ENCODE measurements at places on chromosomes 13 and 19. TPM values are rescaled to one million over a fixed set of nuclear protein-coding genes. Genes with fewer than 3 reads are reported as not detected.

NLRP4 gene
- total RNA-seq: not detected

ZNF444 gene
- total RNA-seq: 46.3 TPM

TMEM221 gene
- 4.2 TPM for total RNA-seq

CAPNS1 gene
- 528 TPM for total RNA-seq

ZNF564 gene
- 12.9 TPM for total RNA-seq

ZNF616 gene
- 11.1 TPM for total RNA-seq

ELSPBP1 gene
- total RNA-seq: not detected

MCF2L gene
- 375 TPM for total RNA-seq

AXL gene
- total RNA-seq: 28.1 TPM

PSG3 gene
- not detected for total RNA-seq

GNG7 gene
- 108 TPM for total RNA-seq

FREM2 gene
- total RNA-seq: 0.56 TPM

- no peak for DNase-seq
Observed at GRCh38 chr13:52780092-52780491, 40.5 kb upstream of the CNMD start.

- no peak for DNase-seq
Observed at GRCh38 chr19:23762548-23762883, 3.8 kb upstream of the ZNF681 start.

GRCh38 chr13:97702614-97703013 is 250.9 kb upstream of the IPO5 start:
- DNase-seq: no peak

DNA sequence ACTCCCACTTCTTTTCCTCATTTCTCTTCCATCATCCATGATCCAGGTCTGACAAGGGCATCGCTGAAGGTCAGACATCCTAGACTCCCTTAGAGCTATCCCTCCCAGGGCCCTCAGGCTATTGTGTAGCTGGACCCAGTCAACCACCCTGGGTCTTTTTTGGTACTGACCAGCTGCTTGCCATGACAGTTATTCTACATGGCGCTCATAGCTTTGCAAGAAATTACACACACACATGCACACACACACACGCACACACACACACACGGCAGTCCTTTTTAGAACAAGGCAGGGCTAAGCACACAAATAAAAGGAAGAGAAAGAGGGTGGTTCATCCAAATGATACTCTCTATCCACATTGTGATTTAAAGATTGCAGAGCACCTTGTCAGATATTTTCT is 18.3 kb downstream of the SIAH3 start:
- DNase-seq: no peak

- DNase-seq: no peak
Observed at GRCh38 chr13:114043421-114044053, 69.7 kb upstream of the C13orf46 start.

DNA sequence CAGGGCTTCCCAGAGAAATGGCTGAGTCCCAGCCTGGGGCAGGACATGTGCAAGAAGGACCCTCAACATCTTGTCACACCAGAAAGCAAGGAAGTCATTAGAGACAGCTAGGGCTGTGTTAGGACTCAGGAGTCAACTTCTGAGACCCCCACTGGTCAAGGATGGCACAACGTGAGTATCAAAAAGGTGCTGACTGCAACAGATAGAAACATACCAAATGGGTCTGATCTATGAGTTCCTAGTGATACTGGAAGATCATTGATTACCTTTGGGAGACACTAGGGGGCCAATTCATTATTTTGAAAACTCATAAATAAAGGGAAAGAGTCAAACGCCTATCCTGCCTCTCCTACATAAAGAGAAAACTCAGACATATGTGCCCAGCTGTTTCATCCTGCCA is 73.5 kb upstream of the GJB6 start:
- no peak for DNase-seq

GRCh38 chr13:32087955-32088747 is 56.6 kb downstream of the FRY start:
- no peak for DNase-seq

GRCh38 chr19:33562636-33563035 is 41.0 kb upstream of the PEPD start:
- DNase-seq: no peak

DNA sequence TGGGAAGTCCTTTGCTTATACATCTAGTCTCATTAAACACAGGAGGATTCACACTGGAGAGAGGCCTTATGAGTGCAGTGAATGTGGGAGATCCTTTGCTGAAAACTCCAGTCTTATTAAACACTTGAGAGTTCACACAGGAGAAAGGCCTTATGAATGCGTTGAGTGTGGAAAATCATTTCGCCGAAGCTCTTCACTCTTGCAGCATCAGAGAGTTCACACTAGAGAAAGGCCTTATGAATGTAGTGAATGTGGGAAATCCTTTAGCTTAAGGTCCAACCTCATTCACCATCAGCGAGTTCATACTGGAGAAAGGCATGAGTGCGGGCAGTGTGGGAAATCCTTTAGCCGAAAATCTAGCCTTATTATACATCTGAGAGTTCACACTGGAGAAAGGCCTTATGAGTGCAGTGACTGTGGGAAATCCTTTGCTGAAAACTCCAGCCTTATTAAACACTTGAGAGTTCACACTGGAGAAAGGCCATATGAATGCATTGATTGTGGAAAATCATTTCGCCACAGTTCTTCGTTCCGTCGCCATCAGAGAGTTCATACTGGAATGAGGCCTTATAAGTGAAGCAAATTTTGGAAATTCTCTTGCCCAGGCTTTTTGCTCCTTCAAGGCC is 9.9 kb downstream of the ZNF586 start:
- DNase-seq: no peak

DNA sequence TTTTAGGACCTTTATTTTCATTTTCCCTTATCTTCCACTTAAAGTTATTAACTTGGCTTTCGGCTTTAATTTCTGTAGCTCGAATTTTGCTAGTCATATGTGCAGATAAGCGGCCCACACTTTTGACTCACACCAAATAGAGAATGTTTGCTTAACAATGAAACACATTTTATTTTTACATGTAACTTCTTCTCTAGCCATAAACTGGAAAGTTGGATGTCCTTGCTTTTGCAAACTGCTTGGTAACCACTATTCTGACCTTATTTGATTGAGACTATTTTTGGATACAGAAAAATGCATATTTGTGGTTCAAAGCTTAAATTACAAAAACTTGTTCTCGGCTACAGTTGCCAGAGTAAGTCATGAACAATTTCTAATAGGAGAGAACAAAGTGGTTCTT is 600.0 kb downstream of the KCTD12 start:
- no peak for DNase-seq

DNA sequence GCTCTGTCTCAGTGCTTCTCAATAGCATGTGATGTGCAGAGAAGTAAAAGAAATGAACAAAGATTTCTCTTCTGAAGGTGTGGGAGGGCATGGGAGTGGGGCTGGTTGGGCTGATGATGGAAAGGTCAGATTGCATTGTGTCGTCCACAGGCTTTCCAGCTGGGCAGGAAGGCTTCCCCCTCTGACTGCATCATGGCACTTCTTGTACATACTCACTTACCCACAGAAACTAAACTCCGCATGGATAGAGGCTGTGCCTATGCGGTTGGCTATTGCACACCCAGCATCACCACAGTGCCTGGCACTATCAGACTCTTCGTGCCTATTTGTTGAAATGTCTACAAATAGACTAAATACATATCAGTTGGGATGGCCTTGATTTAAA is 24.4 kb upstream of the TNFSF11 start:
- DNase-seq: no peak

- DNase-seq: no peak
Observed at GRCh38 chr13:29749401-29750182, 100.8 kb downstream of the UBL3 start.

DNA sequence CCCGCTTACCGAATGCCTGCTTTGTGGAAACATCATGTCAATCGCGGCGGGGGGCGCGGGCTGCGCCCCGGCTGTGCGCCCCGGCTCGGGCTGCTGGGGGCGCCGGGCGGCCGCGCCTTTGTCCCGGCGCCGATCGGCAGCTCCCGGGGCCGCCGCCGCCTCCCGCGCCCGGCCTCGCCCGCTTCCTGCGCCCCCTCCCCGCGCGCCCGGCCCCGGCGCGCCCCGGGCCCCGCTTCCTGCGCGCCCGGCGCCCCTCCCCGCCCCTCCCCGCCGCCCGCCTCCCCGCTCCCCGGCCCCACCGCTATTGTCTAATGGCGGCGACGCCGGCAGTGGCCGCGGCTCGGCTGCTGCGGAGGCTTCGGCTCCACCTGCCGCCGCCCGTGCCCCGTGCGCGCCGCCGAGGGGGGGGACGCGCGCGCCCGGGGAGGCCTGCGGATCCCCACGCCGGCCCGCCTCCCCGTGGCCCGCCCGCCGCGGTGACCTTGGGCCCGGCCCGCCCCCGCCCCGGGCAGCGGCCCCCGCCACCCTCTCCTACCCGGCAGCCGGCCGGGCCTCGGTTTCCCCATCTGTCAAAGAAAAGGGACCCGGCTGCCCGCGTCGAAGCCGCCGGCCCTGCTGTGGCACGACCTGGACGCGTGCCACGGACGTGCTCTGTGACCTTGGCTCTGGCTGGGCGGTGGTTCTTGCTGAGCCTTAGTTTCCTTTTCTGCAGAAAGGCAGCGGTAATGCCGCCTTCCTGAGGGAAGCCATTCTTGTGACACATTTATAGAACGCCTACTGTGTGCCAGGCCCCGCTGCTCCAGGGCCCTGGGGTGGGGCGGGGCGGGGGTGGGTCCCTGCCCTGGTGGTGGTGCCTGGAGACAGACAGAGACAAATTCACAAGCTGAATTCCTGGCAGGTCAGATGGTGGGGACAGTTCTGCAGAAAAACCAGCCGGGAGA is at the start of gene TLE5:
TSS of gene TLE5 (minus strand) at position 331 of the 941 bp plus-strand sequence. CDS start at position 36, 295 bp downstream.
- peak; percentile 53 for DNase-seq

DNA sequence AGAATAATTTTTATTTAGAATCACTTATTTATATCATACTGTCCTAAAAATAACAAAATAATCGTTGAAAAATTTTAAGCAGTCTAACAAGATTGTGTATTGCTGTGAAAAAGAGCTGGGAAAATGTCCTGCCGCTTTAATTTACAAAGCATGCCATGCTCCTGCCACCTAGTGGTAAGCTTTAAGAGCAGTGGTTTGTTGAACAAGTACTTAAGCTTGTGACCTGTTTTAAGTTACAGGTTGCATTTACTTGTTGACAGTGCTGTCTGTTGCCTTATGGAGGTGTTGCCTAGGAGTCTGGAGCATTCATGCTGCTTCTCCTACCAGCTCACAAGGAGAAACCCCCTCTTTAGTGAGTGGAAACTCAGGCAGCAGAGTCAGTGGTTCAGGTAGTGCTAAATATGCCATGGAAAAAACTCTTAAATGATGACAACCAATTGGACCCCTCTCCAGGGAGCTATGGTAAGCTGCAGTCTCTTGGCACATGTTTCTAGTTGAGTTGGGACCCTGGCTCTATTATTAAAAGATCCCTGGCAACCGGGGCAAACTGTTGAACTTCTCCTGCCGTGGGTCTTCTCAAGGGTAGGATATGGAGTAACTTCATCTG is 68.4 kb downstream of the SPATA13 start:
- no peak for DNase-seq

DNA sequence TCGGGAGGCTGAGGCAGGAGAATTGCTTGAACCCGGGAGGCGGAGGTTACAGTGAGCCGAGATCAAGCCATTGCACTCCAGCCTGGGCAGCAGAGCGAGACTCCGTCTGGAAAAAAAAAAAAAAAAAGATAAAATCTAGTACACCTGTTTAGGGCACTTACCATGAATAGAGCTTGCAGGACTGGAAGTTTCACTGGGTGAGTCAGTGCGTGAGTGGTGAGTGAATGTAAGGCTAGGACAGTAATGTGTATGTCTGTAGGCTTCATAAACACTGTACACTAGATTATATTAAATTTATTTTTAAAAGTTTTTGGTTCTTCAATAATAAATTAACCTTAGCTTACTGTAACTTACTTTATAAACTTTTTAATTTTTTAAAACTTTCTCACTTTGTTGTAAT is 22.9 kb downstream of the PPP5C start:
- DNase-seq: no peak

GRCh38 chr19:55088543-55089341 is 13.1 kb downstream of the EPS8L1 start:
- peak; percentile 79 for DNase-seq

- DNase-seq: no peak
Observed at GRCh38 chr13:106029676-106030290, 505.7 kb downstream of the EFNB2 start.

GRCh38 chr13:21884965-21885567 is 214.2 kb downstream of the FGF9 start:
- no peak for DNase-seq

- no peak for DNase-seq
Observed at GRCh38 chr13:94251831-94252608, 227.5 kb downstream of the DCT start.

- DNase-seq: no peak
Observed at GRCh38 chr19:29376855-29377354, 148.9 kb upstream of the VSTM2B start.

- no peak for DNase-seq
Observed at GRCh38 chr19:8131517-8131916, 17.9 kb downstream of the FBN3 start.

- no peak for DNase-seq
Observed at GRCh38 chr13:107466326-107467099, 748.8 kb downstream of the LIG4 start.

DNA sequence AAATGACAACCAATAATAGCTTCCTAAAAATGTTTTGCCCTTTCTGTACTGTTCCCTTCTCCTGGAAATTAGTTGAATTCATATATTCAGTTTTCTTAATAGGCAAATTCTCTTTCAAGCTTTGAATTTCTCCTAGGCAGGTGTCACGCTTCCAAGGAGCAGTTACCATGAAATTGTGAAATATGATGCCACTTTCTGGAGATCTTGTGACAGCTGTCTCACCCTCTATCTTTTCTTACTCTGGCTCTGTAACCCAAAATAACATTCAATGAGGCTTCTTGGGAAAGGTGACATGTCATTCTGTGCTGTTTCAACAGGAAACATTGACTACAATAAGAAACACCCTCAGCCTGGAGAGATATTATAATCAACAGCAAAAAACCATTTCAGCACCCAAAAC is 80.3 kb upstream of the MRI1 start:
- DNase-seq: no peak

GRCh38 chr19:3556978-3557460 is 367 bp downstream of the MFSD12 start:
- DNase-seq: no peak

DNA sequence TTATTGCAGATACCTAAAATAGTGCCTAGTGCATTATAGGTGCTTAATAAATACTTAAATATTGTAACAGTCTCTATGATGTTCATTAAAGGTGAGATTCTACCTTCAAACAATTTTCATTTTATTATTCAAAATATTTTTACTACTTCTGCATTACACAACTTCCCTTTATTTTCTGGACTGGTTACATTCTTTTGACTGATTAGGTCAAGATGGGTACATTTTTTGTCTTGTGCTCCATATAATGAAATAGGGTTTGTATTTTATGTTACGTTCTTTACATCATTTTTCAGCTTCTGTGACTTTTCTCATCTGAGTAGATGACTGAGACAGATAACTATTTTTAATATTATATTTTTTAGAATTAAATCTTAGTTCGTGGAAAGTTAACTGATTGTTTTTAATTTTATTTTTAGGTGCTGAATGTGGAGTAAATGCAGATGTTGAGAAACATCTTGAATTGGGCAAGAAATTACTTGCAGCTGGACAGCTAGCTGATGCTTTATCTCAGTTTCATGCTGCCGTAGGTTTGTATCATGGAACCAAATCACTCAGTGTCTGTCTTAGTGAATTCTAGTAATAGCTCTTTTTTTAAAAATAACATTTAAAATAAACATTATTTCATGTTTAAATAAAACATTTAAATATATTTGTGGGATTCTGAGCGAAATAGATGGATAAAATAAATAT is 32.0 kb downstream of the DNAJC3 start:
- DNase-seq: no peak
